ENCODE measurements at places on chromosomes 5 and 9.

- no peak for DNase-seq
Observed at GRCh38 chr5:144864118-144864517, 693.4 kb downstream of the KCTD16 start.

GRCh38 chr5:61737301-61737963 lies 405.4 kb downstream of the ZSWIM6 start:
- no peak for DNase-seq

- DNase-seq, result no peak
Observed at GRCh38 chr5:149151717-149152116, 10.4 kb downstream of the ABLIM3 start.

- no peak for DNase-seq
Observed at GRCh38 chr9:32581512-32582143, 8.7 kb upstream of the NDUFB6 start.

- DNase-seq, result no peak
Observed at GRCh38 chr5:27308153-27308552, 269.8 kb upstream of the CDH9 start.

- no peak for DNase-seq
Observed at GRCh38 chr9:34992376-34992951, 2.9 kb downstream of the DNAJB5 start.

- DNase-seq, result no peak
Observed at GRCh38 chr5:77972469-77973252, 196.5 kb upstream of the TBCA start.

- no peak for DNase-seq
Observed at GRCh38 chr5:132756542-132756941, 9.3 kb downstream of the CCNI2 start.

GRCh38 chr9:87850391-87850790 lies 32.3 kb upstream of the SPATA31E1 start:
- DNase-seq, result no peak

GRCh38 chr9:19641046-19641445 lies 147.8 kb downstream of the SLC24A2 start:
- DNase-seq, result no peak

- no peak for DNase-seq
Observed at GRCh38 chr9:14485366-14485765, 171.4 kb upstream of the NFIB start.

- no peak for DNase-seq
Observed at GRCh38 chr5:143251946-143252345, 151.5 kb downstream of the NR3C1 start.

GRCh38 chr5:72368271-72368670 lies 48.1 kb downstream of the PTCD2 start:
- DNase-seq, result no peak

DNA sequence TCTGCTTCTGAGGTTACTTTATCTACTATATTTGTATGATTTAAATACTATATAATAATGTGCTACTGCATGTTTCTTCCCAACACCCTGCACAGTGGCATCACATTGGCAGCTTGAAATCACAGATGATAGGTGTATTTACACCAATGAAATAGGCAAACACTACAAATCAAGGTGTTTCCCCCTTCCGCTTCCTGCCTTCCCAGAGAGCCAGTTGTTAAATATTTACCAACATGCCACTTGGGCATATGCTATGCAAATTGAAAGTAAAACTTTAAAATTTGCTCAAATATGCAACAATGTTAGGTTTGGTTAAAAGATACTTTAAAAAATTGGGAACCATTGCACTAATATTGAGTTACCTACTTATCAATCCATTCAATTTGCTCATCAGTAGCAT lies 58.2 kb upstream of the SMARCA2 start:
- DNase-seq, result no peak

DNA sequence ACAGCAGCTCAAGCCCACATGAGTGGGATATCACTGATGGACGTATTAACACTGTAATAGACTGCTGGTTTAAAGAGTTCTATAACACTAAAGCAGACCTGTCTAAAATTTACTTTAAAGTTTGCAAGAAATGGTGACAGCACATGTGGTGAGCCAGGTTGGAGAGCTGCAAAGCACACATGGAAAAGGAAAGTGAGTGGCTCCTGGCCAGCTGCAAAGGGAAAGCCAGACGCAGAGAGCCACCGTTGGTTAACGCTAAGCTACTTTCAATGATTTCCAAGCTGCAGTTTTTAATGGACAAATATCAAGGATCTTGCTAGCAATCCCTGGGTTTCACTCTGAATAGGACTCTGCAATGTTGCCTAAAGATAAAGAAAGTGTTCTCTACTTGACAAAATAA lies 89.9 kb downstream of the CTNND2 start:
- DNase-seq, result no peak

DNA sequence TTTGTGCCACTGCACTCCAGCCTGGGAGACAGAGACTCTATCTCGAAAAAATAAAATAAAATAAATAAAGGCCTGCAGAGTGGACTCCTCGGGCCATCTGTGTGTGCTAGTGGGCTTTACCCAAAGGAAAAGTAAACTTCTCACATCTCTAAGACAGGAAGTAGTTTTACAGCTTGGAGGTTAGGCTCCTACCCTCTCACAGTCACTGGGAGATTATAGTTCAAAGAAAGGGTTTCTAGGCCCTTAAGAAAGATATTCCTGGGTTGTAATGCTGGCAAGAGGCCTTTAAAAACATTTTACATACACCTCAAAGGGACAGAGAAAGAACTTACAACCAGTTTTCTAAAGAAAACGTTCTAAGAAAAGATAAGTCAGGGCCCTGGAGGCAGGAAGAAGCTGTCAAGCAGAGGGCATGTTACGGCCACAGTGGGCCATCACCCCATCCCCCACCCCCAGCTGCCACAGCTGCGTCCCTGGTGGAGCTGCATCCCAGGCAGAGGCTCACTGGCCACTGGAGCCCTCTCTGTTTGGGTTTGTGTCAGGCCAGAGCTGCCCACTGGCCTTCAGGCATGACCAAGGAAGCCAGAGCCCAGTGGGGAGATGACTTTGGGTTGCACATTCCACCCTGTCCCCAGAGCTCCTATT lies 78.1 kb upstream of the CDK20 start:
- no peak for DNase-seq

- no peak for DNase-seq
Observed at GRCh38 chr9:89042984-89043383, 51.7 kb downstream of the S1PR3 start.

- DNase-seq, result peak; percentile 13
Observed at GRCh38 chr5:170439944-170440269, 50.7 kb upstream of the KCNMB1 start.

GRCh38 chr5:90939211-90939610 lies 380.6 kb downstream of the ADGRV1 start:
- no peak for DNase-seq
